ENCODE measurements at places on chromosomes 12 and 14. TPM values are rescaled to one million over a fixed set of nuclear protein-coding genes. Genes with fewer than 3 reads are reported as not detected.

Gene WNT1
- total RNA-seq, result not detected

- no peak for DNase-seq
Measured at GRCh38 chr14:69045857-69046475, 66.9 kb upstream of the ACTN1 start.

- DNase-seq, result peak; percentile 38
Measured at GRCh38 chr12:15206831-15207389, 14.3 kb downstream of the RERG start.

DNA sequence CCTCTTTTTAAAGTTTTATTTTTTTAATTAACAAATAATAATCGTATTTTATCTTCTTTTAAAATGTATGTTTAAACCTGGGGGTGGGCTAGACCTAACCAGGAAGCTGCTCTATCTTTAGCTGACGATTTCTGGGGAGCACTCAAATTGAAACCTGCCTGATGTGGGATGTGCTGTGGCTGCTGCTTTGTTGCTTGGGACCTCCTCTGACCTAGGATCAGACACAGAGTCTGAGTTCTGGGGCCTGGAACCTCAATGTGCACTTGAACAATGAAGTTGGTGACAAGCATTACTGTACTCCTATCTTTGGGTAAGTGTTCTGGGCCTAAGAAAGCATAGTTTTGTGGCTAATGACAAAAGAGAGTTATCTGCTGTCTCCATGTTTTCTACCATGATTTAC is 386.7 kb downstream of the DAD1 start:
- DNase-seq, result no peak

Gene OR4K14
- not detected for total RNA-seq

- DNase-seq, result peak; percentile 48
Measured at GRCh38 chr14:29927376-29928116, at the start of gene PRKD1. Gene PRKD1, minus strand, starts transcription at chr14:29927847.

DNA sequence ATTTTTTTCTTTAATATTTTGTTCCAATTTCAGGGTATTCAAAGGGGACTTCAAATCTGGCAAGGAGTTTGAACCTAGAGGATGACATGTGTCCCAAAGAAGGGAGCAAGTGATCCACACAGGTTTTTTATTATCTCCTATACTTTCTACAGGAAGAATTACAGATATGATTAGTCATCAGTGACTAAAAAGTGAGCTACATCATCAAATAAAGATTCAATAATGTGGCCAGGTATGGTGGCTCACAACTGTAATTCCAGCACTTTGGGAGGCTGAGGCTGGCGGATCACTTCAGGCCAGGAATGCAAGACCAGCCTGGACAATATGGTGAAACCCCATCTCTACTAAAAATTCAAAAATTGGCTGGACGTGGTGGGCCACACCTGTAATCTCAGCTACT is 24.2 kb downstream of the GLT8D2 start:
- DNase-seq, result no peak

Gene TRIM9
- 52.9 TPM for total RNA-seq

DNA sequence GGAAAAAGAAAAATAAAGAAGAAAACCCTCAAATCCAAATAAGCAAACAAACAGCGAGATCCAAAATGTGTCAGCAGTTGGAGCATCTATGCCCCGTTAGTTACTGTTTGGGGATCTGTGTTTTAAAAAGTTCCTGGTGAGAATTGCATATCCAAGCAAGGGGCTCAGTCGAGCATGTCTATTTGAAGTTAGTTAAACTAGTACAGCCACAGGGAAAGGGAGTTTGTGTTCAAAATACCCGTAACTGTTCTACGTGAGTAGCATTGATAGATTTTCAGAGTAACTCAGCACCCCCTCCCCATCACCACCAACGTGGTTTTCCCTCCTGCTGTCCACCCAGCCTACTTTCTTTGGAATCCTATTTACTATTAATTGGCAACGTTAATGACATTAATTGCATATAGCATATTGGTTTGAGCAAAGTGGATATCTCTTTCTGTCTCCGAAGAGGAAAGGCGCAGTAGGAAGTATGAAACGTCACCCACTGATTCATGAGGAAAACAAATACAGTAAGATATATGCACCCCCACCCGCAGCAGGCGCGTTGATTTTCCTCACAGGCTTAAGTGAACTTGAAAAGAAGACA is 1.5 kb downstream of the NPAS3 start:
- no peak for DNase-seq

- DNase-seq, result no peak
Measured at GRCh38 chr12:109583733-109584132, 10.1 kb downstream of the MVK start.

Gene RNASE3
- 0.55 TPM for total RNA-seq

DNA sequence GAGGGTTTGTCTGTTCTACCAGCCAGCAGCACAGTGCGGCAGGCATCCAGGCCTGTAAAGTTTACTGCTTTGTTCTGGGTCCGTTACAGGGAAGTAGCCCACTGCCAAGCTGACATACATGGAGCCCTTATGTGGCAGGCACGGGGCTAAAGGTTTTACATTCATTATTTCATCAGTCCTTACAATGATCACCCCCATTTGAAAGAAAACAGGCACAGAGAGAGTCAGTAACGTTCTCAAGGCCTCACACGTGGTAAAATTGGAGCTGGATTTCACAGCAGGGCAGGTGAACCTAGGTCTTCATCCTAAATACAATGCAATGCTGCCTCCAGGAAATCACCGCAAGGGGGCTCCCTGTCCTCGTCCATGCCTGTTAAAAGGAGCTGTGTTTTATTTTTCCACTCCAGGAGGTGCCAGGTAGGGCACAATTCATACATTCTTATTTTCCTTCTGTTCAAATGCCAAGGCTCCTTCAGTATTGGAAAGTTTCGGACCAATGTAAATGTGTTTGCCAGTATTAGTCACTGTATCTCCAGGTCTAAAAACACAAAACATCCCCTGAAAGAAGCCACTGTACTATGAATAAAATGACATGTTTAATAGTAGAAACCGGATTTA is 172.2 kb upstream of the GZMB start:
- no peak for DNase-seq

Gene C12orf50
- total RNA-seq, result 0.11 TPM

DNA sequence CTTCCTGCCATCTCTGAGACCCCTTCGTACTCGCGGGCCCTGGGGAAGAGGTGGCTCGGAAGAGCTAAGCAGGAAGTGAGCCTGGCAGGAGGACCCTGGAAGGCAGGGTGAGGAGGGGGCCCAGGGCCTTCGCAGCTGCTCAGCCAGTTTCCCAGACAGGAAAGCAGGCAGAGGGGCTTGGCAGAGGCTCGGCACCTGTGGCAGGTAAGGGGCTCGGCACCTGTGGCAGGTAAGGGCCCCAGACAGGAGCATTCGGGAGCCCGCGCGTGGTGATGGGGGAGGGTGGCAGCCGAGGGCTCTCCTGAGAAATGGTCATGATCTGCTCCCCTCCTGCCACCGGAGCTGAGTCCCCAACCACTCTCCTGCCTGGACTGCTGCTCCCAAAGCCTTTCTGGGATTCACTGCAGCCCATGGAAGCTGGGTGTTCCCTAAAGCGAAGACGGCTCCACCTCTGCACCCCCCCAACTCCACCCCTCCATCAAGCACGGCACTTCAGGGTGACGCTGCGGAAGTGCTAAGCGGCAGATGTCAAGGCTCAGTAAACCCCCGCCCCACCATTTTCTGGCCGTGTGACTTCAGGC is 63.2 kb downstream of the PRIMA1 start:
- no peak for DNase-seq

GRCh38 chr12:88516811-88517210 is 63.5 kb downstream of the KITLG start:
- DNase-seq, result no peak

Gene GPR135
- 6.0 TPM for total RNA-seq

Gene WIF1
- total RNA-seq, result 7.0 TPM

DNA sequence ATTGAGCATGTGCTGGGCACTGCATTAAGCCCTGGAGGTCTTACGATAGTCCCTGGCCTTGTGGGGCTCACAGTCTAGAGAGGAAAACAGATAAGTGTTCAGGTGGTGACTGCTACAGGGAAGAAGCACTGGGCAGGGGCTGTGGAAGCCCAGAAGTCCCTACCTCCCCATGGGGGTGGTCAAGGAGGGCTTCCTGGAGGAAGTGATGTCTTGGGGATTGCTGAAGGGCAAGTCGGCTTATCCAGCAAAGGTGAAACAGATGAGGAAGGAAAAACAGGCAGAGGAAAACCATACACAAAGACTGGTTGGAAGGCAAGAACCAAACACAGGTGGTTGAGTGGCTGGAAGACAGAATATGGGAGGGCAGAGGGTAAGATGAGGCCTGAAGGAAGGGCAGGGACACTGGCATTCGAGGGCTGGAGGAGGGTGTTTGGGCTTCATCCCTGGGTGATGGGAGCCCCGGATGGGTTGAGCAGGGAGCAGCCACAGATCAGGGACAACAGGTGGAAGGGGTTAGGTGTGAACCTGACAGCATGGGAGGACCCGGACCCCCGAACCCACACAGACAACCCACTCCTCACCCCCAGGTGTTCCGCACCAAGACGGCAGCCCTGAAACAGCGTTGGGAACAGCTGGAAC is 2.8 kb downstream of the CFAP73 start:
- DNase-seq, result no peak
